ENCODE measurements at places on chromosomes 12 and 14. TPM values are rescaled to one million over a fixed set of nuclear protein-coding genes. Genes with fewer than 3 reads are reported as not detected.

DNA sequence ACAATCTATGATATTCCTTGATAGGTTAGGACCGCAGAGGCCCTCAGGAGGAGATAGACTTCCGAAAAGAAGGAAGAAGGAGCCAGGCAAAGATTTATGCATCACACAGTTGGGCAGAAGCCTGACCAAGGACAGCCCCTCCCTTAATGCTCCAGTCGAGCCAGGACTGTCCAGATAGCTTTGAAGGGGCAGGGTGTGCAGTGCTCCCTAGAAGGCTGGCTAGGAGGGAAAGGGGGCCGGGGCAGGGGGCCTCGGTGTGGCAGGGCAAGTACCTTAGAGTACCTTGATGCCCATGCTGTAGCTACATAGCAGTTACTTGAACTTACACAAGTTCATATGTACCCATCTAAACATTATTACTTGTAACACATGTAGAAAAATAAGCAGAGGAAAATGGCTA lies 94.7 kb upstream of the NOS1 start:
- no peak for DNase-seq

DNA sequence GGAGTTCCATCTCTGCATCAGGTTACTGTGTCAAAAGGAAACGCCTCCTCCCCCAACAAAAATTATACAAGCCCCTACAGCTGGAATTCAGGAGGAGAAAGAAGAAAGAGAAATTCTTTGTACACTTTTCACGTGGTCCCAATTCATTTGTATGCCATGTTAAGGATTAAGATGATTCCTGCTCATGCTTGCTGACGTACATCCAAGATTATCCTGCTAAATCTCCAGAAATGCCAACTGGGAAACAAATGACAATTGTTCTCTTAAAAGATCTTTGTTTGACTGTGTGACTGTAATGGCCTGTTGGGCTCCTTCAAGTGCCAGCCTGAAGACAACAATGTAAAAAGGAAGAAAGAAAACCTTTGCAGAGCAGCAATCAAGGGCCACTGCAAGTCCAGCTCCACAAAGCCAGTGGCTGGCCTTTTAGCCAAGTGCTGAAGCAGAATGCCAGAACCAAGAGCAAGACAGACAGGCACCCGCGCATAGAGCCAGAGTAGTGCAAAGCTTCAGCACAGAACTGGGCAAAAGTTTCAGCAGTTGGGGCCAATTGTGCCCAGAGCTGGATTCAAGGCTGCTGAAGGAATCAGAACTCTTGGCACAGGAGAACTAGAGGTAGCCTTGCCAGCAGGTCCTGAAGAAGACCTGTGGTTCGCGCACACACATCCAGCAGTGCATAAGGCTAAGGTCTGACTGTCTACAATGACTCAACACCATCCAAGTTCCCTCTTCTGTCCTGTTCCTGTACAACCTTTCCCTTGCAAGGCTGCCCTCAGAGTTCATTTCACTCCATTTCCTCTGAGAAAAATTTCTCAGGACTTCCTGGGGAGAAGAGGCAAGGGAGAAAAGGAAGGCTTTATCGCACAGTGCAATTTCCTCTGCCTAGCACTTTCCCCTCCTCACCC lies 209.7 kb upstream of the BMP4 start:
- DNase-seq = no peak

DNA sequence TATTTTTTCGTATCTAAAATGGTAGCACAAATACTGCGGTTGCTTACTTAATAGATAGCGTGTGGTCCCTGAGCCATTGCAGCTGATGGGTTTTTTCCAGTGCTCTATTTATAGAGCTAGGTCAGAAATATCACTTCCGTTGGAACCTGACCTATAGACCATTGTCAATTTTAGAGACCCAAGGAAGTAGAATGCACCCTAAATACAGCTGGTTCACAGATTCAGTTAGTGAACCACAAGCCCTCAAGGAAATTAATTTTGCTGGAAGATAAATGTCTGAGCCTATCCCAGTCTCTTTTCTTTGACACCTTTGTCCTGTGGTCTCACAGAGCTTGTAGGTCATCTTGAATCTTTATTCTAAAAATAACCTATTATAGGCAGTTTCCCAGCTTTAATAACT lies 391.0 kb downstream of the ZFP36L1 start:
- no peak for DNase-seq

DNA sequence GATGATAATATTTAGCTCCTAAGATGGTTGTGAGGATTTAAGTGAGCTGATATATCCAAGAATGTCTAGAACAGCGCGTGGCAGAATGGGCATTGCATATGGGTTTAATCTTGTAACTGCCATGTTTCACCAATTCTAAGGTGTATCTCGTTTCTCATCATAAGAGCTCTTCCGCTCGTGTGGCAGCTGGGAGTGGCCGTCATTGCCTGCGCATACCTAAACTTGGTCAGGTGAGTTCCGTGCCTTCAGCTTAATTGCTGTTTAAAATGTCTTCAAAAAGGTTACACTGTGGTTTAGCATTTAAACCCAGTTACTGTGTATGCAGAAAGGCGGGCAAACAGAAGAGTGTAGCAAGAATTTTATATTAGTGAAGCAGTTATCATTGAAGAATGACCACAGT lies 4.5 kb upstream of the AQP2 start:
- DNase-seq = no peak

DNA sequence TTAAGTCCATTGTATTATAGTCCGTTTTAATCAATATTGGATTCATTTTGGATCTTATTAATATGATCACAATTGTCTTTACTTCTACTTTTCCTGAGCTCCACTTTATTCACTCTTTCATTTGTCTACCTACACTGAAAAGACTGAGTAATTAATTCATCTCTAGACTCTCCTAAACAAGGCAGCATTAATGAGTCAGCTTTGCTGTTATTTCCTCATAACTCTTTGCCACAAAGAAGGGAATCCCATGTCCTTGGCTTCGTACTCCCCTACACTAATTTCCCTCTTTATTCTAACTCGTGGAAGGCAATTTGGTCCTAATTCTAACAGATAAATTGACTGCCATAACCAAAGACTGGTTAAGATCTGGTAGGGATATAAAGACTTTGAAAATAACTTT lies 91.9 kb downstream of the ARMH4 start:
- no peak for DNase-seq

NGB gene
- total RNA-seq = not detected

- DNase-seq = no peak
Measured at GRCh38 chr12:78244916-78245507, 414.3 kb downstream of the NAV3 start.

DNA sequence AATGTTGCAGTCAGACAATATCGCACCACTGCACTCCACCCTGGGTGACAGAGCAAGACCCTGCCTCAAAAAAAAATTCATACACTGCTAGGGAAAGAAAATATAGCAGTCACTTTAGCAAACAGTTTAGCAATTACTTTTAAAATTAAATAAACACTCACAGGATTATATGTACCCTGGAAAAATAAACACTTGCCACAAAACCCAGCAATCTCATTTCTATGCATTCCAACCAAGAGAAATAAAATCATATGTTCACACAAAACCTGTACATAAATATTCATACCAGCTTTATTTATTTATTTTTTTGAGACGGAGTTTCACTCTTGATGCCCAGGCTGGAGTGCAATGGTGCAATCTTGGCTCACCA lies 20.2 kb downstream of the ATXN2 start:
- DNase-seq = no peak

DNA sequence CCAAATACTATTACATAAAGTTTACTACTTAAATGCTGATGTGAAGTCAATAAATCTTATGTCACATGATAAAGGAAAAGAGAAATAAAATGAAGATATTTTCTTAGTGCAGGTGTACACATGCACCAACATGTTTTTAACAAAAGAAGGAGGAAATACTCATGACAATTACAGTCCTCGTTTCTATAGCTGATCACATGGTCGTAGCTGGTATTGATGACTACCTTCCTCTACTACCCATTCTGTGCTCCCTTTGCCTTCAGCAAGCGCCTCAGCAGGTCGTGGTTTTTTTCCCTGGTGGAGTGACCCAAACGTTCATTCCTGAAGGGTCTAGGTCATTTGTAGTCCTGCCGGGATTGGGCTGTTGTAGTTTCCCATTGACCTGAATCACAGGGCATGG lies 25.4 kb upstream of the SLC10A1 start:
- DNase-seq = peak; percentile 17

CD27 gene
- not detected for total RNA-seq

DNA sequence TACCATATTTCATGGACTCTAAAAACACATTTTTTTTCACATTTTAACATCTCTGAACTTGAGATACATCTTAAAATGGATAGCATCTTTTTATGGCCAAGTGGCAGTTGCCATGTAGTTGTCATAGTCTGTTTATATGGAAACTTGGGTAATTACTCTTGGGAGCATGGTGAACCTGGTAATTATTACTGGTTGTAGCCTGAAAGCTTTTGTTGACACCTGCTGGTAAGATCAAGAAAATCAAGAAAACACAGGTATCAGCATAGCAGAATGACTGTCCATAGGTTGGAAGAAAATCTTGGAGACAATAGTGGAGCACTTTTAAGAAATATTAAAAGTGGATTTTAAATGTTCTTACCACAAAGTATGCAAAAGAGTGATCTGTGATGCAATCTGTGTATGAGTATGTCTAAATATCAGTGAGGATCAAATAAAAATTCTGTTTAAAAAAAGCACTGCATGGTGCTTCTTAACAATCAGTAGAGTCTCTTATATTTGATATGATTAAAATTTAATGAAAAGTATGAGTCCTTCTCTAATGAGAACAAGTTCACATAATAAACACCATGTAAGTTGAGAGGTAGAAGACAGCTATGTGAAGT lies 44.2 kb downstream of the TTC8 start:
- no peak for DNase-seq

KERA gene
- not detected for total RNA-seq

GRCh38 chr14:51805541-51805940 lies 54.9 kb upstream of the GNG2 start:
- no peak for DNase-seq

DNA sequence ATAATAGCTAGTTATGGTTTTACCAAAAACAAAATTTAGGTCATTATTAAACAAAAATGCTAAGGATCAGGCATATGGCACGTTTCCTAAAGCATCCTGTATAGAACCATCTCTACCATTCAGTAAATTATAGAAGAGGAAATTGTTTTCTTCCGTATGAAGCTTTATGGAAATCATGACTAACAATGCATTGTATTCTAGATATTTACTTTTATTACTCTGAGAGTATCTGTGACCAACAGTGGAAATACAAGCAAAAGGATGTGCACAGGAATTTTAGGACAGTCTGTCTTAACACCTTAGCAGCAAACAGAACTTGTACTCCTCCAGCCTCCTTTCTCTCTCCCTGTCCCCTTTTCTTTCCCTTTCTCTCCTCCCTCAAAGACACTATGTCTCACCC lies 7.1 kb downstream of the DENND5B start:
- no peak for DNase-seq

NANOG gene
- 0.15 TPM for total RNA-seq

- DNase-seq = no peak
Measured at GRCh38 chr14:105325303-105325702, 10.8 kb downstream of the PACS2 start.

GRCh38 chr12:65895759-65896656 lies 71.7 kb downstream of the HMGA2 start:
- no peak for DNase-seq

- DNase-seq = peak; percentile 57
Measured at GRCh38 chr12:104387190-104387589, 69.6 kb upstream of the CHST11 start.
